ENCODE measurements at places on chromosomes 3 and 15.

GRCh38 chr3:139388821-139389551 lies 461 bp downstream of the COPB2 start:
- DNase-seq = no peak

DNA sequence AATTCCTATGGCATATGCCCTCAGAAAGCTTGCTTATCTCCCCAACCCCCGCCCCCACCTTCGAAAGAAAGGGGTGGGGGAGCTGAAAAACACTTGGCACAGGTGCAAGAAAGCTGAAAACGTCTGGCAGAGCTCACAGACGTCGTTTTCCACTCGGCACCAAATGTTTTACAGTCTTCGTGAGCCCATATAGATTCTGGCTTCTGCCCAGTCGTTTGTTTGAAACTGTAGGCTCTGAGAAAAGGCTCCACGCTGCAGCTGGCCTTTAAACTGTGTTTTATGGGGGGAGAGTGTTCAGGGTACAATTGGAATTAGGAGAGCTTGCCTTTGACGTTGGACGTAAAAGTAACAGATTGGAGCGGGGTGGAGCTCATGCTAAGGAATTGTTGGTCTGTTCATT lies 130.3 kb downstream of the MDFIC2 start:
- no peak for DNase-seq

- DNase-seq = no peak
Measured at GRCh38 chr3:44128057-44128775, 113.5 kb upstream of the TOPAZ1 start.

DNA sequence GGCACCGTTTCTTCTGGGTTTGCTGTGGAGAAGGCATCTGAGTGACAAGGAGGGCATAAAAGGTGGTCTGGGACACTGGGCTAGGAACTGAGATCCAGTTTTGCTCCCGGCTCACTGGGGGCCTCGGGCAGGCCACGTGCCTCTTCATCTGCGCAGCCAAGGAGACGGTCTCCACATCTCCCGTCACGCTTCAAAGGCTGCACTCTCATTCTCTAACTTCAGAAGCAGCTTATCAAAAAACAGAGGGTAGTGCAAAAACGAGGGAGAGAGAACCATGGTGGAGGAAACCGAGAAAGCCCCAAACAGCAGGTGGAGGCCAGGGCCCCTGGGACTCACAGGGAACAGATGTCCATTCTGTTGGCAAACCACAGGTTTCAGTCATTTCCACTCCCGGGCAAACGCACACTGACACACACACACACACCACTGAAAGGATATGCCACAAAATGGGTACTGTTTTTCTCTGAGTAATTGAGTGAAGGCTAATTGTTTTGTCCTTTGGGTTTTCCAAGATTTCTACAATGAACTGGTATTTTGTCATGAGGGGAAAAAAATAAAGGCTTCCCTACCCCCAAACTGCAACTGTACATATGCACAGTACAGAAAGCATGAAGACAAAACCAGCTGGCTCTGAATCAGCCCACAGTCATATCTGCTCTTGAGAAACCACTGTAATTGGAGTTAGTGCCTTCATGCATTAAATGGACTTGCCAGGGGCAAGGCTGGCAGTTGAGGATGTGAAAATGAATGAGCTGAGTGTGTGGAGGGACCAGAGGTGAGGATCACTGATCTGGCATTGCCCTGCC lies 71.9 kb downstream of the MGLL start:
- DNase-seq = no peak

DNA sequence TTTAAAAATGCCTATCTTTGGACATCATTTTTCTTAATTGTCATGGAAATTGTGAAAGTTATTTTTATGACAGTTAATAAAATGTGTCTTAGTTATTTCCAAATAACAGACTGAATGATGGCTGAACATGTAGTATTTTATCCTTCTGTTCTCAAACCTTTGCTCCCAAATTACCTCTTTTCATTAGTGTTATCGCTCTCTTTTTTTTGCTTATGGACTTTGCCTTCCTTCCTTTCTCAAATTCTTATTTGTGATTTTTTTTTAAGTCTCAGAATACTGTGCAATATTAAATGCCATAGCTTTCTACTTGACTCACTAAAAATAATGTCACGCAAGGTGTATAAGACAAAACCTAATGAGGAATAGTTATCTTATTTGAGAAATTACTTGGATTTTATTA lies 107.7 kb downstream of the VPS8 start:
- DNase-seq = no peak

- no peak for DNase-seq
Measured at GRCh38 chr3:182149594-182149993, 437.9 kb downstream of the SOX2 start.

DNA sequence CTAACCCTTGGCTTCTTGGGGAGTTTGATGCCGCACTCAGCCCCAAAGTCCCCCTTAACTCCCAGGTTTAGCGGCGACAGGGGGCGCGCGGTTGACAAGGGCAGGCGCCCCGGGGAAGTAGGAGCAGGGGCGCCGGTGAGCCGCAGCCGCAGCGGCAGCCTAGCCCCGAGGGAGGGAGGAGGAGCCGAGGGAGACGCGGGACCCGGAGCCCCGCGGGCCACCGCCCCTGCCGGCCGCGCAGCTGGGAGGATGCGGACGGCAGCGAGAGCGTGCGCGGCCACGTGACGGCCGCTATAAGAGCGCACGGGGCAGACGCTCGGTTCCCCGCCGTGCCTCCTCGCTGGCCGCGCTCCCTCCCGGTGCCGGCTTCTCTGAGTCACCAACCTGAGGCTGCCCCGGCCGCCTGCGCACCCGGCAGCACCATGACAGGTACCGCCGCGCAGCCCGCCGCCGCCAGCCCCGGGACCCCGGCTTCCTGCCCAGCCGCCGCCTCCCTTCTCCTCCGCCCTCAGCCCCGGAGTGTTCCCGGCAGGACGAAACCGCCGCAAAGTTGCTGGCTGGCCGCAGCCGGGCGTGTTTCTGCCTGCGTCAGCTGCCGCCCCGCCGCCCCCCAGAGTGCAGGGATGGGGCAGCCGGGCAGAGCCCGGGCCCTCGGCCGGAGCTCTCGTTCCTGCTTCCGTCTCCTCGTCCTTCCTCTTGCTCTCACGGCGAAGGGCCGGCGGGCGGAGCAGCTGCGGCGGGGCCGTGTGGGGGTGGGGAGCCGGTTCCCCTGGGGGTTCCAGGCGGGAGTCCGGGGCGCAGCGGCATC lies at the start of gene GYG1:
Gene GYG1, plus strand, starts transcription at position 322 of the 808 bp plus-strand sequence. Its CDS starts 101 bp downstream, at position 423.
- peak; percentile 81 for DNase-seq

DNA sequence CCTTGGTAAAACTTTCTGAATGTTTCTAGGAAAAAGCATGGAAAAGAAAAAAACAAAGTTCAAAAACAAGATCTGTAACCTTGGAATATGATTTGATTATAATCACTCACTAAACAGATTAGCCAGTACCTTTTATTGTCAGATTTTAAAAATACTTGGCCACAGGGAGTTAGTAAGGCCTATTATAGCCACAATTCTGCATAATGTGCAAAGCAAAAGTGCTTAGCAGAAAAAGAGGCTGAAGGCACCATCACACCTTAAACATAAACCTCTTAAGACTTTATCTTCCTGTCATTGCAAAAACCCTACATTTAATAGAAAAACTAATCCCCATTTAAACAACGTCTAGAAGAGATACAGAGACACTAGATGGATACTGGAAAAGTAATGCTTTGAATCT lies 41.8 kb downstream of the CHSY1 start:
- DNase-seq = no peak

- DNase-seq = no peak
Measured at GRCh38 chr15:90334304-90334731, 17.8 kb upstream of the ZNF774 start.

- DNase-seq = no peak
Measured at GRCh38 chr15:80549191-80549590, 145.0 kb downstream of the ARNT2 start.

DNA sequence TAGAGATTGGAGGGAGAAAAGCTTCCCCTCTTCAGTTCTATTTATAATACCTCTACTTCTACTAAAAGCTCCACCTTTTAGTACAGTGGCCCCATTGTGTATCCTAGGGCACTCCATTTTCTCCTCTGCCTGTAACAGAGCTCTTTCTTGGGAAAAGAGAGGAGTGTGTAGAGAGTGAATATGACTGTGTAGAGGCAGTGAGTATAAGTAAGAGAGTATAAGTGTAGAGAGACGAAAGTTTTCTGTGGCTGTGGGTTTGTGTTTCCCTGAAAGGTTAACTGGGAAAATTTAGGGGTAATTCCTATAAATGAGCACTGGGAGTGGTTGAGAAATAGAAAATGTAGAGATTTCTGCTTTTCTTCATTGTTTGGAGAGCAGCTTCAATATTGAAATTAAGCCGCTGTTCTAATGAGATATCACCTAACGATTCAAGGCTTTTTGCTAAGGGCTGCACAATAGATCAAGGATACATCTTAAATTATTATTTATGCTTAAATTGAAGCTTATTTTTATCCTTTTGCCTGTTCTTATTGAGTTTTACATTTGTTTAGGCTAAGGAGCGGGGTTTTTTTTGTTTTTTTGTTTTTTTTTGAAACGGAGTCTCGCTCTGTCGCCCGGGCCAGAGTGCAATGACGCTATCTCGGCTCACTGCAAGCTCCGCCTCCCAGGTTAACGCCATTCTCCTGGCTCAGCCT lies 6.9 kb downstream of the IQGAP1 start:
- DNase-seq = no peak

GRCh38 chr15:80846031-80846815 lies 67.1 kb downstream of the CEMIP start:
- no peak for DNase-seq

DNA sequence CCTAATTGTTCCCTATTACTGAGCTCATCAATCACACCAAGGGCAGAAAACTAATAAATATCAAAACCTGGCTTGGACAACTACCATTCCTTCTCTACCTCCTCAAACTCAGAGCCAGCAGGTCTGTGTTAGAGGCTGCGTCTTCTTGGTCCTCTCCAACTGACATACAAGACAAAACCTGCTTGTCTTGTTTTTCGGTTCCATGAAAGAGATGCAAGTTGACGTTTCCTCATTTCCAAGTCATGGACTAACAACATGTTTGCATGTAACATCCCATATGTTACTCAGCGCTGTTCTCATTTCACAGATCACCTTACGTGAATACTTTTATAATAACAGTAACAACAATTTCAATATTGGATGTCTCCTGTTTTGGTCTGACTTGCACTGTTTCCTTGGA lies 110.9 kb downstream of the LMLN start:
- no peak for DNase-seq

DNA sequence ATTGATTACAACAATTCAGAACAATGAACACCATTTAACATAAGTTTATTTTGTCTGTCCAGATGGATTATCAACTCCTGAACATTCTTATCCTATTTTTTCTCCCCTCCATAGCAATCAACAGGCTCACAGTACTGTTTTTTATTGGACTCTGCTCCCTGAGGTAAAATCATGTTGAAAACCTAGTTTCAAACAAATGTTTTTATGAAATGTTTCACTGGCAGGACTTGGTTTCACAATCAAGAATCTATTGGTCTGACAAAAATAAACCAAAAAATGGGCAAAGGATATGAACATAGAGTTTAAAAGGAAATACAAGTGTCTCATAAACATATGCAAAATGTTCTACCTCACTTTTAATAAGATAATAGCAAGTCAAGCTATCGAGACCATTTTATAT lies 2.6 kb upstream of the MYRIP start:
- no peak for DNase-seq

GRCh38 chr3:121913305-121913990 lies 19.2 kb downstream of the SLC15A2 start:
- no peak for DNase-seq

GRCh38 chr15:66900586-66901310 lies 164.7 kb upstream of the SMAD3 start:
- DNase-seq = no peak

- DNase-seq = no peak
Measured at GRCh38 chr3:66393333-66394005, 107.4 kb downstream of the LRIG1 start.

GRCh38 chr3:106093616-106094015 lies 224.8 kb upstream of the CBLB start:
- no peak for DNase-seq

DNA sequence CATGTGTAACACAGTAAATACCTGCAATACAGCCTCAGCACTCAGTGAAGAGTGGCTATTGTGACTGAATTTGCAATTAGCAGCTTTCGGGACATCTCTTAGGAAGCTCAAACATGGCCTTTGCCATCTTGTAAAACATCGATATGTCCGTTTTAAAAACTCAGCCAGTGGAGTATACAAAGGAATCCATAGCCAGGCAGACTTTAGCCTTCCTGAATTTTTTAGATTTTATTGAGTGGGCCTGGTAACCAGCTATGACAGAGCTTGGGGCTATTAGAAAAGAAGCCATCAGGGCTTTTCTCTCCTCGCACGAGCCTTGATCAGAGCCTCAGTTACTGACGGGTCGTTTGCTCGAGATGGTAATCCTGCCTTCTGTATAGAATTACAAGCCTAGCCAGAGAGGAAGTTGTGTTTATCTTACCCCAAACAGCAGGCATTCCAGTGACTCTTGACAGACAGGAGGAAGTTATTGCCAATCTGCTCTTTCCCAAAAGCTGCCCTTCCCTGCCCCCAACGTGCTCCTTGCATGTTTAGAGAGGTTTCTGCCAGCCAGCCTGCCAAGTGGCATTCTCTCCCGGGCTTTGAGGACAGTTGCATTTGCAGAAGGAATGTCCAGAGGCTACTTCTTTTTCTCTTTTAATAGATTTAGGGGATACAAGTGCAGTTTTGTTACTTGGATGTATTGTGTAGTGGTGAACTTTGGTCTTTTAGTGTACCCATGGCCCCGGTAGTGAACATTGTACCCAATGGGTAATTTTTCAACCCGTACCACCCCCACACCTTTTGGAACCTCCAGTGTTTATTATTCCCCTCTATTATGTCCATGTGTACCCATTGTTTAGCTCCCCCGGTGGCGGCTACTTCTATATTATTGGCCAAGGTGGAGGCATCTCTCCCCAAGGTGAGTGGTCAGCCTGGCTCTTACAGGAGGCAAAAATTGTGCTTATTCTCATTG lies 40.6 kb downstream of the ITPR1 start:
- no peak for DNase-seq

- no peak for DNase-seq
Measured at GRCh38 chr15:78182821-78183220, 33.7 kb downstream of the IDH3A start.

- DNase-seq = no peak
Measured at GRCh38 chr3:136184703-136185102, 11.4 kb downstream of the MSL2 start.

DNA sequence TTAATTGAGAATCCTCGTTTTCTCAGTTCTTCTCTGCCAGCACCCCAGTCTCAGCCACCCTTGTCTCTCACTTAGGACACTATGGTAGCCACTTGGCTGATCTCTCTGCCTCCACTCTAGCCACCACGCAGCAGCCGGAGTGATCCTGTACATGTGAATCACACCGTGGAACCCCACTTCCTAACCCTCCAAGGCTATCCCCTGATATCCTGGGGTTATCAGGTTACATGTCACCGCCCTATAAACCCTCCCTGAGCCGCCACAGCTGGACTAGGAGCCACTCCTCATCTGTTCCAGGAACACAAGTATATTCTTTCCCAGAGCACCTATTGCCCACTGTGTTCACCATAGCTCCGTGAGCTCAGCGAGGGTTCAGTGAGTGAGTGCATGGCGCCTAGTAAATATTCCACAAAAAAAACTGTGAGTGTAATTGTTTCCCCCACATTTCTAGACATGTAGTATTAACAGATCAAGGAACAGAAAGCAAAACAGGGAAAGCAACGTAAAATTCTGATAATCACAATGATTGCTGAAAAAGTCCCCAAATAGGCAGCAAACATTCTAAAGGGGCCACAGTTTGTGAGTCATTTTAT lies 661 bp upstream of the PARP14 start:
- peak; percentile 17 for DNase-seq

GRCh38 chr3:49785565-49786356 lies 581 bp downstream of the IP6K1 start:
- DNase-seq = no peak

GRCh38 chr3:9147215-9147895 lies 102.1 kb downstream of the SRGAP3 start:
- no peak for DNase-seq
